ENCODE measurements at places on chromosomes 3 and 15.

- no peak for DNase-seq
Measured at GRCh38 chr3:129908417-129908816, 14.9 kb upstream of the TMCC1 start.

- DNase-seq = no peak
Measured at GRCh38 chr3:116314476-116314875, 130.8 kb downstream of the LSAMP start.

GRCh38 chr3:71916747-71917369 is 131.9 kb upstream of the PROK2 start:
- no peak for DNase-seq

DNA sequence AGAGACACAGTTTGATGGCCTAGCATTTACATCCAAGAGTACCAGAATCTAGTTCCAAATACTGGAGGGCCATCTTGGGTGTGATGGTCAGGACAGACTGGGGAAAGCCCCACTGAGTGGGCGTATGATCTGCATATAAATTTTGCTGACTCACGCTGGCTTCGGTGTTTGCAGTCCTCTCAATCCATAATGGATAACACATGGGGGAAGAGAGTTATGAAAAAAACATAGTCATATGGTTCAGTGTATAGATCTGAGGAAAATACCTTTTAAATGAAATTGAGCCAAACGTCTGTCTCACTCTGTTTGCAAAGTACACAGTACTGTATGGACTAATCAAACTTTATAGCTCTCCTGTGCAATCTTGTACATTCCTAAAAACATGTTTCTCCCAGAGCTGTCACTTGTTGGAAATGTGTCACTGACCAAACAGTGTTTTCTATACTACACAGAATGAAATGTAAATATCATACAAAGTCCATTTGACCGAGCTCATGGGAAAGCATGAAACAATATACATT is 125.3 kb upstream of the THBS1 start:
- no peak for DNase-seq

DNA sequence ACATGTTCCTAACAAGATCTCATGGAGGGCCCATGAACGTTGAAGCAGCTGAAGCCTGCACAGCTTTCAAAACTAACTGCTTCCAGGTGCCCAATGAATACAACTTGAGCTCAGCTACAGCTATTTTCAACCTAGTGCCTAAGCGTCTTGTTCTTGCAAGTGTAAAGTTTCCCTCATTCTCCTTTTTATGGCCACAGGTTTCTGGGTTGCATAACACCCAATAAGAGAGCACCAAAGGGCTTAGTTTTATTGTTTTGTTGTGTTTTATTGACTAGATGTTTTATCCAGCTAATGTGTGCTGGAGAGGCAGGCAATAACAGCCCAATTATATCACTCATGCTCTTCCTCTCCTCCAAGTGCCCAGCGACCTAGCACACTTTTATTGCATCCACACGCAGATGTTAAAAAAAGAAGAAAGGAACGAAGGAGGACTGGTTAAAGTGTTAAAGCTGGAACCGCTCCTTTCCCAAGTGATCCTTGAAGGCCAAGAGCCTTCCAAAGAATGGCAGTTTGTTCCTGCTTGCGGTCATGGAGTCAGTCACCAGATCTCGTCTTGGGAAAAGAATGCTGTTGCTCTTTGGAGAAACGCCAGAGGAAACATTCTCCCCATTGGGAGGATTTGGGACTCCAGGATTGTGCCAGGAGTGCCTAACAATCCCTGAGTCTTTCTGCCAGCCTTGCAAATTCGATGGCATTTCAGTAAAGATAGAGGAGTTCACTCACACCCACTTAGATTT is 156.9 kb downstream of the MEX3B start:
- no peak for DNase-seq

DNA sequence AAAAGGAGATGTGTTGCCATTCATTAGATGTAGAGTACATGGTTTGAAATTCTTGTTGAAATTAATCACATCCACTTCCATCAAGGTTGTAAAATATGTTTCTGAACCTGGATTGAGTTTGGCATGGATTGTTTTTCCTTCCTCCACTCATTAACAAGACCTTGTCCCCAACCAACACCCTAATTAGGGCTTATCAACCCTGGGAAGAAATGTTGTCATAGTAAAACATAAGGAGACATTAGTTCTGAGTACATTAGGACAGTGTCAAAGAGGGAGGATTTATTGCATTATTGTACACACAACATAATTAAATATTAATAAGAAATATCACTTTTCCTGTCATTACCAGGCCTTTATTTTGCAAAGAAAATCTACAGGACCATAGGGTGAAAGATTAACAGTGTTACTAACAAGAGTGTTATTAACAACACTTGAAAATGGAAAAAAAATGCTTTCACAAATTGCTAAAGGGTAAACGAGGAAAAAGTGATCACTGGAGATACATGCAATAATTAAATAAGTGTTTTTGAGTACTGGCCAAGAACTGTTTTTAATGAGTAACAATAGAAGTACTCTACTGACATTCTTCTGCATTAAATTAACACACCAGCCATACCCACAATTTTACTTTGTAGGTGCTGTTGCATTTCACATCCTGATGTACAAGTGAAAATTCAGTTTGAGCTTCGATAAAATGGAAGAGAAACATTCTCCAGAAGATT is 30.4 kb upstream of the WDR72 start:
- DNase-seq = no peak

DNA sequence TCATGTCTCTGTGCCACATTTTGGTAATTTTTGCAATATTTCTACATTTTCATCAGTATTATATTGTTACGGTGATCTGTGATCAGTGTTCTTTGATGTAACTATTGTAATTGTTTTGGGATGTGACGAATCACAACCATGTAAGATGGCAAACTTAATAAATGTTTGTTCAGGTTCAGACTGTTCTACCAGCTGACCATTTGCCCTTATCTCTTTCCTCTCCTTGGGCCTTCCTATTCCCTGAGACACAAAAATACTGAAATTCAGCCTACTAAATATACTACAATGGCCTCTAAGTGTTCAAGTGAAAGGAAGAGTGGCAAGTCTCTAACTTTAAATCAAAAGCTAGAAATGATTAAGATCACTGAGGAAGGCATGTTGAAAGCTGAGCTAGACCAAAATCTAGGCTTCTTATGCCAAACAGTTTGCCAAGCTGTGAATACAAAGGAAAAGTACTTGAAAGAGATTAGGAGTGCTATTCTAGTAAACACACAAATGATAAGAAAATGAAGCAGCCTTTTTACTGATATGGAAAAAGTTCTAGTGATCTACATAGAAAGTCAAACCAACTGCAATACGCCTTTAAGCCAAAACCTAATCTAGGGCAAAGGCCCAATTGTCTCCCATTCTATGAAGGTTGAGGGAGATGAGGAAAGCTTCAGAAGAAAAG is 952.8 kb downstream of the ROBO1 start:
- DNase-seq = no peak

DNA sequence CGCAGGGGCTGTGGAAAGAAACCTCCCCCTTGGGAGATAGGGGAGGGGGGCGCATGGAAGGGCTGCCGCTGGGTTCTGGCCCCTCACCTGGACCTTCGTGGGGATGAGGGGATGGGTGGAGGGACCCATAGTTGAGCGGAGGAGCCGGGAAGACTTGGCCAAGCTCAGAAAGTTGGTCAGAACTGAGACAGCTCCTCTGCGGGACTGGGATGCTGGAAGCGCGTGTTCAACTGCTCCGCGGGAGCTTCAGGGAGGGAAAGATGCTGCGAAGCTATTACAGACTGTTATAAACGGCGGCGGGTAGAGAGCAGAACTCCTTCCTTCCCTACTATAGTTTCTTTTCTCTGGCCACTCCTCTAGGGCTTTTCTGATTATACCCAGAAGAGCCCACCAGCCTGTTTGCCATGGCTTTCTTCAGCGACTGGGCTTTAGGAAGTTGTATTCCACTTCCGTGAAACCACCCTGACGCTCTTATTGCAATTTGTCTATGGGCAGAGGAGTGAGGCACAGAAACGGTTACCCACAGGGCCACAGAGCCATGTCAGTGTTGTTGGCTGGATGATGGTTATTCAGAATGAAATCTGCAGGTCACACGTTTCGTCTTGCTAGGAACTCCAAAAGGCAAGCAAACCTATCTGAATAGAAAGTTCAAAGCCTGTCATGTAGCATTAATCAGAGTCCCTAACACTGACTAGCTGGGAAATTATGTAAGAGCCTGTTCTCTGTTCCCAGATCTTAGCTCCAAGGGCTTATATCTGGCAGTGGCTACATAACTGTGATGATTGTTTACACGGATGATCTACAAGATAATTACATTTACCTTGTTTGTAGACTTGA is 1.1 kb downstream of the SYNPR start:
- no peak for DNase-seq

GRCh38 chr3:150286390-150287147 is 121.5 kb upstream of the TSC22D2 start:
- no peak for DNase-seq

DNA sequence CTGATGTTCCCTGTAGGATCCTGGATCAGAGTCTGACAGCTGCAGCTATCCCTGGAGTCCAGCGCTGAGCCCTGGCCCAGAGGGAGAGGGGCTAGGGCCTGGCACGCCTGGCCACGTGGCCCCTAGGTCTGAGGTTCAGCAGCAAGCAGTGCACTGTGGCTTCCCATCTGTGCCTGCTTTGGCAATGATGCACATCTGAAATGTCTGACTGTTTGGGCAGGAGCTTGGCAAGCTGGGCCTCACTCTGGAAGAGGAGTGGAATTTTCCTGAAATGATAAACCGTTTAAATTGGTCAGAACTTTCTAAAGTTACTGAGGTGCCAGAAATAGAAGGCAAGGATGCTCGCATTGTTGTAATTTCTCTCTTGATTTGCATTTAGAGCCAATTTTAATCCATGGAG is 48.8 kb upstream of the MRPS22 start:
- no peak for DNase-seq

DNA sequence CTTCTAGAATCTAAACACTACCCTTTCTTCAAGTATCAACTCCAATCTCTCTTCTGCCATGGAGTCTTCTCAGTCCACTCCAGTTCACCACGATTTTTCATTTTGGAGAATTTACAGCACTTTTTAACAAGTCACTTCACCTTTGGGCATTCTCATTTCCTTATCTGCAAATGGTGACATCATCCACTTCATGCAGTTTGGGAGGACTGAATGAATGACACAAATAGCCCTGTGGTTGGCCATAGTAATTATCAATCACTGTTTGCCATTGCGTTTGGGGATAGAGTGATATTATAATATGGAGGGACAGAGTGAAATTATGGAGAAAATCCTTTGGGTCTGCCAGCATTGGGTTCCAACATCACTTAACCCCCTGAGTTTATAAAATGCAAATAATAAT is 38.0 kb upstream of the TM4SF1 start:
- DNase-seq = no peak

GRCh38 chr3:123684209-123684608 is 99.4 kb upstream of the HACD2 start:
- DNase-seq = no peak

DNA sequence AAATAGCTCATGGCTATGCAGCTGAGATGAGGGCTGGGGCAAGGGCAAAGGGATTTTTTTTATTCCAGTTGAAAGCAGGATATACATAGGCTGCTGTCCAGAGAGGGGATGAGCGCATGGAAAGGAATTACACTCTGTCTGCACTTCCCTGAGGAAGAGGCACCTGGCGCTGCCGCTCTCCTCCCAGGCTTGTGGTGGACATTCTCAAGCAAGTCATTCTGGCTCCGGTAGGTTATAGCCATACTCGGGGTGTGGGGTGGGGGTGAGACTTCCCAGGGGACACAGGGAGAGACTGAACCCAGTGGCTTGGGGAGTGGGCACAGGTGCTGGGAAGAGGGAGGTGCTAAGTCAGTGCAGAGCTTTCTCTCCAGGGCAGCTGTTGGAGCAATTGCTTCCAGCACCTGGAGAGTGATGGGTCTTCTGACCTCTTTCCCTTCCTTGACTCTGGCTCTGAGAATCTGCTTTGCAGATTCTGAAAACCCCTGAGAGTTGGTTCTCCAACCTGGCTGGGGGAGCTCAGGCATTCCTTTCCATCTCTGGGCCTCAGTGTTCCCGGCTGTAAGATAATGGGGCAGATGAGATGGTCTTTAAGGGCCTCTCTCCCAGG is 24.3 kb downstream of the CYP8B1 start:
- no peak for DNase-seq

DNA sequence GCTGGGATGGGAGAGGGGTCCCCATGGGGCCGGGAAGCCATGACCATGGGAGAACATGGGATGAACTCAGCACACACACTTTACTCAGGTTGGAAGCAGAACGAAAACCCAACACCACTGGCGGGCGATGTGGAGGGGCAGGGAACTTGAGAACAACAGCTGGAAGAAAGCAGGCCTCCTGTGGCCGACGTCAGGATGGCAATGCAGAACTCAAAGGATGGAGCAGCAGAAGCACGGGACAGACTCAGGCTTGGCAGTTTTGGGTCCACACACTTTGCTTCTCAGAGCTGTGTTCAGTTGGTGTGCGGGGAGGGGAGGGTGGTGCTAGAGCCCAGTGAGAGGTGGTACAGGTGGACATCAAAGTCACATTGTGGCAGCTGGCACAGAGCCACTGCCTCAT is 80.7 kb downstream of the SEC22A start:
- no peak for DNase-seq

- no peak for DNase-seq
Measured at GRCh38 chr3:118472586-118472985, 562.1 kb downstream of the IGSF11 start.

DNA sequence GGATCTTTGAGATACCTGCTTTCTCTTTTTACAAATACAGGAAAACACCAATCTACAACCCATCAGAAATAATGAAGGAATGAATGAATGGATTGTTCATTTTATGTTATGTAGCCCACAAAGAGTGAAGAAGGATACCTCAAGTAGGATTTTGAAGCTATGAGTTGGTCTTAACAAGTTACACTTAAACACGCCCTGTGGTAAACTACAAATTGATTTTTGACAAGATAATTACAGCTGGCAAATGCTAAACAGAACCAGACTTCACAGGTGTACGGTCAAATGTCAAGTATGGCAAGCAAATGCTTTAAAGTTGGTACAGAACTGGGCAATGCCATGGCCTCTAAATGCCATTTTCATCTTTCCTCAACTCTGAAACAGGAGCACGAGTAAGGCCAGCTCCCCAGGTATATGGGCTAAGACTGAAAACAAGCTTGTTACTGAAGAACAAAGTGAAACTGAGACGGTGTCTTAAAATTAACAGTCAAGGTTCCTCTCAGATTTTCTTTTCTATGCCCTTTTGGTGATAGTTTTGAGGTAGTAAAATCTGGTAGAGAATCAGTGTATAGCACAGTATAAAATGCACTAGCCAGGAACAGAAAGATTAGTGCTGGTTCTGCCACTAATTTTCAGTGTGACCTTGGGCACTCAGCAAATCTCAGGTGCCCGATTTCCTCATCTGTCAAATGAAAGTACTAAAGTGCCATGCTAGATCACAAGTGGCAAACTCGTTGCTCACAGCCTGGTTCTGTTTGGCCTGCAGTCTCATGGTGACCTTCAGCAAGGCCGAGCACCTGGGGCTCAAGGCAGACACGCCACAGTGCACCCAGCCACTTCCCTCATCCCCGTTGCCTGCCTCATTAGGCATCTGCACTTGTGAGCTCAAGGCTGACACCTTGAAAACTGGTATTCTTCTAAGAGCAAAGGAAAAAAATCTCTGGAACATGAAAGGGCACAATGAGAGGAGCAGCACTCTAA is 9.5 kb downstream of the RUVBL1 start:
- DNase-seq = no peak

Measured in stimulated activated CD4-positive, alpha-beta T cell treated with anti-CD3 and anti-CD28 coated beads, Interleukin-15, amount 100 ng/mL, for 1 hour (primary cell).